ENCODE measurements at places on chromosomes 11 and 22. TPM values are rescaled to one million over a fixed set of nuclear protein-coding genes. Genes with fewer than 3 reads are reported as not detected.

The CCND1 gene
- 831 TPM for total RNA-seq

The TRIM29 gene
- not detected for total RNA-seq

The ELFN2 gene
- 3.2 TPM for total RNA-seq

The TRIM21 gene
- total RNA-seq, result 35.5 TPM

The NPTXR gene
- total RNA-seq, result 3.7 TPM

The PLA2G6 gene
- 4.7 TPM for total RNA-seq

The DDI1 gene
- not detected for total RNA-seq

All from glomerular endothelial cell (primary cell).